Naive thymus-derived CD4-positive, alpha-beta T cell (primary cell): ENCODE measurements at places on chromosomes 1 and 21.

- DNase-seq: no peak
Observed at GRCh38 chr1:6935361-6935883, 150.2 kb downstream of the CAMTA1 start.

DNA sequence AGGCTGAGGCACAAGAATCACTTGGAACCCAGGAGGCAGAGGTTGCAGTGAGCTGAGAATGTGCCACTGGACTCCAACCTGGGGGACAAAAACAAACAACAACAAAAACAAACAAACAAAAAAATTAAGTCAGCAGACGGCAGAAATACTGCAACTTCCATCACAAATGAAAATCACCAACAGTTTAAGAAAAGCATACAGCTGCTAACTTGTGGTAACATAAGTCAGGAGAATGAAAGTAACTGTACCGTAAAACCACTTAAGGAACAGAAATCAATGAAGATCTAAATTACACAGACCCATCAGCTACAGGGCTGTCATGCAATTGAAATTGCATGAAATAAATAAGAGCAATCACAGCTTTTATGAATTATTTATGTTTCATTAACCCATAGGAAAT is 25.0 kb downstream of the MCOLN2 start:
- DNase-seq: no peak

GRCh38 chr21:36429947-36430546 is 44.9 kb downstream of the CHAF1B start:
- peak; percentile 30 for DNase-seq

GRCh38 chr1:82343381-82343780 is 542.6 kb downstream of the ADGRL2 start:
- no peak for DNase-seq

GRCh38 chr1:241495741-241496140 is 23.8 kb downstream of the FH start:
- no peak for DNase-seq
